ENCODE measurements at places on chromosomes 2 and 18.

GRCh38 chr2:212815453-212815852 lies 276.9 kb upstream of the ERBB4 start:
- DNase-seq = peak; percentile 2

DNA sequence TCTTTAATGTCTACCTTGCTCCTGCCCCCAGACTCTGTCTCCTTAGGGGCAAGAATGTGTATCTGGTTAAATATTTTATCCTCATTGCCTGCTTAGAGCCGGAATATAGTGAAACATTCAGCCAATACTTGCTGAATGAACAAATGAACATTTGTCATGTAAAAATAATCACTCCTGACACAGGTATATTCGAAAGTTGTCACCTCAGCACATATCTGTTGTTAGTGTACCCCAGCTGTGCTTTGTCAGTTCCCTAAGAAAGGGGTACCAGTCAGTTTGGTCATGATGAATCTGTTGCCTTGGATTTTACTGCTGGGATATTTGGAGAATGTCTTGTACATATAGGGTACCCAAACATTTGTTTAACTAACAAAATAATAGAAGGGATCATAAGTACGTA lies 77.0 kb upstream of the PROKR1 start:
- DNase-seq = no peak

DNA sequence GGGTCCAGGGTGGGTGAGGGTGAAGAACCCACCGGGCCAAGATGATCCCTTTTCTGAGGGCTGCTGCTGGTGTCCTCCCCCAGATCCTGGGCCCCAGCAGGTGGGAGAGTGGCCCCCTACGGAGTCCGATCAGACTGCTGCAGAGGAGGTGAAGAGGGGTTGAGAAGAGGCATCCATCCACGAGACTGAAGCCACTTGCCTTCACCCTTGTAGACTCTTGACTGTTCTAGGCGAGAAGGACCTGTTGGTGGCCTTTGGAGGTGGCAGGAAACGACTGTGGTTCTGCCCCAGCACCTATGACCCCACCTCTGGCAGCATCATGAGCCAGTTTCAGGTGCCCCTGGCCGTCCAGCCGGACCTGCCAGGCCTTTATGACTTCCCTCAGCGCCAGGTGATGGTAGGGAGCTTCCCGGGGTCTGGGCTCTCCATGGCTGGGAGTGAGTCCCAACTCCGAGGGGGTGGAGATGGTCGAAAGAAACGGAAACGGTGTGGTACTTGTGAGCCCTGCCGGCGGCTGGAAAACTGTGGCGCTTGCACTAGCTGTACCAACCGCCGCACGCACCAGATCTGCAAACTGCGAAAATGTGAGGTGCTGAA lies 1.5 kb downstream of the TET3 start:
- peak; percentile 19 for DNase-seq

DNA sequence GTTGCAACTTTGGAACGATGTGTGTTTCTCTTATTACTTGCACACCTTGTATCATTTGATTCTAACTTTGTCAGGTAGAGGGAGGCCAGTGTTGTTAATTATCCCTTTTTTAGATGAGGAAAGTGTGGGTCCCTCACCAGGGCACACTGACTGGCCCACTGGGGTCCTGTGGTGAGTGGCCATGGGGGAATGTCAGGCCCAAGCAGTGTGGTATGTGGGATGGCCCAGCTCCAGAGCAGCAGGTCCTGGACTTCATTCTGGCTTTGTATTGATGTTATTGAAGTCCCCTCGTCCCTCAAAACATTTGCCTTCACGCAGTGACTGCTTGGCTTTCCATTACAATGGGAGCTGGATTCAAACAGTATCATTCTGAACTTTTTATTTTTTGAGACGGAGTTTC lies 11.7 kb downstream of the NCK2 start:
- DNase-seq = no peak

DNA sequence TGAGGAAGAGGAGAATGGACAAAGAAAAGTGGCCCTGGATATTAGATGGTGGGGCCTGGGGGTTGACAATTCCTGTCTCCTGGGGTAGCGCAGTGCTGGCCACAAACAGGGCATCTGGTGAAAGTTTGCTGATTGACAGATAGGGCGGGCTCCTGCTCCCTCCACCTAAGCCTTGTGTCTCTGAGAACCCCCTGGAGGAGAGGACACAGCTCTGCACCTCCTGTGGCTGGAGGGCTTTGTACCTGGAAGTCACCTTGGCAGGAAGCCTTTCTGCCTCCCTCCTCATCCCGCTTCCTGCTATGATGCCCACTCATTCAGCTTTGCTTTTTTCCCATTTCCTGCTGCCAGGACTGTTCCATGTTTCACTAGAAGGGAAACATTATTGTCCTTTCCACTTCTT lies 72.4 kb downstream of the RHOB start:
- DNase-seq = peak; percentile 9

GRCh38 chr2:31060397-31060796 lies 77.8 kb downstream of the GALNT14 start:
- no peak for DNase-seq

- DNase-seq = no peak
Observed at GRCh38 chr18:2939317-2939716, 73.6 kb downstream of the LPIN2 start.

- DNase-seq = peak; percentile 45
Observed at GRCh38 chr2:137525641-137526190, 438.6 kb upstream of the HNMT start.

- DNase-seq = no peak
Observed at GRCh38 chr2:120465012-120465700, 119.2 kb downstream of the INHBB start.

DNA sequence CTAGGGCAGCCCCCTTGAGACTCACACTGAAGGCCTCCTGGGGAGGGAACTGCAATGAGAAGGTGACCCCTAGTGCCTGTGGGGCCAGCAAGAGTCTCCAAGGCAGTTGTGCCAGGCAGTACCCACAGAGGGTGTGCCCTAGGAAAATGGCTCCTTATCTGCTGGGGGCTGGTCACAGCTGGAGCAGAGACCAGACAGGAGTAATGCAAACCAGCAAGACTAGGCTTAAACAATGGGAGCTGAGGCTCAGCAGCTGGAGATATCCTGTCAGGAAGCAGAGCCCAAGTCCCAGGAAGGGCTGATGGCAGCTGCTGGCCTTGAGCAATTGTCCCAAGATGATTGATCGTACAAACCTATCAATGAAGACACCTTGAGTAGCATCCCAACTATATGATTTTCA lies 26.8 kb upstream of the E2F6 start:
- peak; percentile 40 for DNase-seq

DNA sequence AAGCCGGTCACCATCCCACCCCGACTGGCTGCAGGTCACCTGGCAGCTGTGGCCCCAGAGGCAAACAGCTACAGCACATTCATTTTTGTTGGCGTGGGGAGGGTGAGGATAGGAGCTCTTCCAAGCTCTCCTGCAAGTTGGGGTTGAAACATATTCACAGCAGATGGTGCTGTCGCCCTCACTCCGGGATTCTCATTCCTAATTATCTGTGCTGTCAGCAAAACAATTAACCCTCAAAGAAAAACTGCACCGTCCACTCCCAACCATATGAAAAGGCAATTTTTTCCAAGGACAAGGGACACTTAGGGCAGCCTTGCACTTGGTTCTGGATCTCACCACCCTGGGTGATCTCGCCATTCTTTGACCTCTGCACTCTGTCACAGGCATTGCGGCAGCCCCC lies 68.6 kb downstream of the ZBTB7C start:
- peak; percentile 99 for DNase-seq

DNA sequence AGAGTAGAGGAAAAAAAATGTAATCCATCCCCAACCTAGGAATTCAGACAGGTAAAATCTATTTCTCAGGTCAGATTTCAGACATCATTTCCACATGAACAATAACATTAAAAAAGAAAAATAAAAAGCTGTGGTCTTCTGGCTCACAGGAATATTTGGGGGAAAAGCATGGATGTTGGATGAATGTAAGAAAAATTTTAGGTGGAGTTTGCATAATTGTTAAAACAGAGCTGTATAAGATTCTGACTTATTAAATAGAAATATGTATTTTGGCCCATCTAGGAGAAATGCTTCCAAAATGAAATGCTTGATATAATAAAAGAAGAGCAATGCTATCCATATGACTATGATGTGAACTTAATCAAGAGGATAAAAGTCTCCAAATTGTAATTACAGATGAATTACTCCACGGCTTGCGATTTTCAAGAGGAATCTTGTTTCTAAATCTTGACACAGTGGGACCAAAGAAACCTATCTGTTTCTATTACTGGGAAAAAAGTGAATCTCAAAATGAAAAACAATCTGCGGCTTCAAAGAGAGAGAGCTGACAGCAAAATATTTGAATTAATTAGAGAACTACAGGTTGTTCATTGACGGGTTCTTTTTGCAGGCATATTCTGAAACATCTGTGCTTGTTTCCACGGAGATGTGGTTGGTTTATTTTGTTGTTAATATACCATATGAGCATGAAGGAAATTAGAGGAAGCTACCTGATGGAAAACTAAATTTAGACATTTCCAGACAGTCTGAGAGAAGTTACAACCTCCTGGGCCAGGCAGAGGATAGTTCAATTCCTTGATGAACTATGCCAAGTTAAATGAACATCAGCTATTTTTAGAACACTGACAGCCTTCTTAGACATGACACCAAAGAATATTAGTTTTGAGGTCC lies 468.7 kb downstream of the PID1 start:
- DNase-seq = no peak

GRCh38 chr2:195451160-195451559 lies 205.9 kb upstream of the SLC39A10 start:
- DNase-seq = no peak

GRCh38 chr2:189217051-189217450 lies 37.5 kb upstream of the COL5A2 start:
- DNase-seq = no peak

DNA sequence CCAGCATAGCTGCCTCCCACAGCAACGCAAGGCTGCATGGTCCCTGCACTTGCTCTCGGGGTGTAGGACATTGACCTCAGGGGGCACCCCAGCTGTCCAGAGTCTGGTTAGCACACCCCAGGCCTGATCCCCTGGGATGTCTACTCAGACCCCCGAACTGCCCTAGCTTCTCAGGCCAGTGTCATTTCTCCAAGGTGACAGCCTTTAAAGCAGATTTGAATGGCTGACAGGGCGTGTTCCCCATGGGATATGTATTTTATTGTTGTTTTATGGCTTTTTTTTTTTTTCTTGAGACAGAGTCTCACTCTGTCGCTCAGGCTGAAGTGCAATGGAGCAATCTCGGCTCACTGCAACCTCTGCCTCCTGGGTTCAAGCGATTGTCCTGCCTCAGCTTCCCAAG lies 40.8 kb upstream of the PTMA start:
- no peak for DNase-seq

DNA sequence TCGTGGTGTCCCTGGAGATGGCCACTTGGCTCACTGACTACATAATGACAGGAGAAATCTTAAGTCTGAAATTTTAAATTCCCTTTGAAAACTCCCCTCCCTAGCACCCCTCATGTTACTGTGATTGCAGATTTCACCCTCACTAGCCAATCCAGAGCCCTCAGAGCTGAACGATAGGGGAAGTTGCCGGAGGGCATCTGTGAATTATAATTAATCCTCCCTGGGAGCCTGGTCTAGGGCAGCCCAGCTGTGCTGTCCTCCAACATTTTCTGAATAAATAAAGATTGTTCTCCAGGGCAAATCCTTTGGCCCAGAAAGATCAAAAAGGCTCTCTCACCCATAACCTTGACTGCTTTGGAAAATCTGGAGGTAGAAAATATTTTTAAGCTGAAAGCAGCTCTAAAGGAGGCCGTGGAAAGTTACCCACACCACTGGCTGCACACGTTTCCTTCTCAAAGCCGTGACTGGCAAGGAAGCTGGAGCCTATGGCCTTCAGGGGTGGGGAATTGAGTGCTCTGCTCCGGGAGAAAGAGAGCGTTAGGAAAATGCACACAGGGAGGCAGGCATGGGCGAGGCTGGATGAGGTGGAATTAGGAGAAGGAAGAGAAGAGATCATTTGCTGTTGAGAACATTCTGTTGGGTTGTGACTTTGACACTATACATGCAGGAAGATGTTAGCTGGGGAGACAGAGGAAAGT lies 68.9 kb upstream of the CNGA3 start:
- DNase-seq = peak; percentile 90

GRCh38 chr2:61431345-61431744 lies 39.5 kb downstream of the USP34 start:
- no peak for DNase-seq

- no peak for DNase-seq
Observed at GRCh38 chr2:170533156-170533555, 182.0 kb upstream of the SP5 start.

DNA sequence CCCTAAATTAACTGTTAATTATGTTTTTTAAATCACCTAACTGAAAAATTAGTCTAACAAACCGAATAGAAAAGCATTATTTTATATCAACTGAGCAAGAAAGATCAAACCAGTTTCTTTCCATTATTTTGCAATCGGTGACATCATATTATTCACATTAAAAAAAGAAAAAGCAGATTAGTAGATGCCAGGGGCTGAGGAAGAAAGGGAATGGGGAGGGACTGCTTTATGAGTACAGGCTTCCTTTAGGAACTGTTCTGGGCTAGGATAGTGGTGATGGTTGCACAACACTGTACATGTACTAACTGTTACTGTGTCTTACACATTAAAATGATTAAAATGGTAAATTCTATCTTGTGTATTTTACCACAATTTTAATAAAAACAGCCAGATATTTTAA lies 59.3 kb downstream of the COBLL1 start:
- DNase-seq = no peak

DNA sequence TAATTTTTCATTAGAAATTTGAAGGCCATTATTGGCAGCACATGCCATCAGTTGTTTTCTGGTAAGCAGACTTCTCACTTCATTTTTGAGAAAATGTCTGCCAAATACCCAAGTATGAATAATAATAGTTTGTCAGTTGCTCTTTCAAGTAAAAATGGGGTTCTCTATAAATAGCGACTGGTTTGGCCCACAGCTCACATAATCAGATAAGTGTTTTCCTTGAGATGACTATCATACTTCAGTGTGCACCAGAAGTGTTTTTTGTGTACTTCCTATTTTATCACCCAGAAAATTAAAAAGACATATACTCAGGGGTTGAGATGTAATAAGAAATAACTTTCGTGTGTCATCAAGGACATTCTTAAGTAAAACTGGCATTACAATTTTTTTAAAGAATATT lies 147.1 kb downstream of the PHLPP1 start:
- DNase-seq = no peak

- DNase-seq = peak; percentile 76
Observed at GRCh38 chr18:48663931-48664847, 125.4 kb downstream of the CTIF start.

- peak; percentile 24 for DNase-seq
Observed at GRCh38 chr2:186984481-186984880, 135.5 kb upstream of the ZSWIM2 start.

- DNase-seq = no peak
Observed at GRCh38 chr2:147663153-147663961, 181.5 kb upstream of the ACVR2A start.

GRCh38 chr2:70141212-70141901 lies 49.5 kb downstream of the C2orf42 start:
- DNase-seq = peak; percentile 34

GRCh38 chr2:109060496-109060895 lies 68.5 kb upstream of the SH3RF3 start:
- no peak for DNase-seq

- DNase-seq = no peak
Observed at GRCh38 chr18:26082475-26082874, 7.9 kb downstream of the SS18 start.

GRCh38 chr2:119756837-119757236 lies 2.9 kb upstream of the PTPN4 start:
- no peak for DNase-seq

- DNase-seq = no peak
Observed at GRCh38 chr2:149334156-149334555, 3.8 kb downstream of the LYPD6 start.

- no peak for DNase-seq
Observed at GRCh38 chr2:73091696-73092095, 20.2 kb upstream of the SFXN5 start.

- DNase-seq = no peak
Observed at GRCh38 chr2:40027968-40028367, 248.9 kb upstream of the THUMPD2 start.

Data from NCI-H69 (cell line).